ENCODE measurements at places on chromosomes 2 and 18. TPM values are rescaled to one million over a fixed set of nuclear protein-coding genes. Genes with fewer than 3 reads are reported as not detected.

Gene FSHR
- not detected for total RNA-seq

DNA sequence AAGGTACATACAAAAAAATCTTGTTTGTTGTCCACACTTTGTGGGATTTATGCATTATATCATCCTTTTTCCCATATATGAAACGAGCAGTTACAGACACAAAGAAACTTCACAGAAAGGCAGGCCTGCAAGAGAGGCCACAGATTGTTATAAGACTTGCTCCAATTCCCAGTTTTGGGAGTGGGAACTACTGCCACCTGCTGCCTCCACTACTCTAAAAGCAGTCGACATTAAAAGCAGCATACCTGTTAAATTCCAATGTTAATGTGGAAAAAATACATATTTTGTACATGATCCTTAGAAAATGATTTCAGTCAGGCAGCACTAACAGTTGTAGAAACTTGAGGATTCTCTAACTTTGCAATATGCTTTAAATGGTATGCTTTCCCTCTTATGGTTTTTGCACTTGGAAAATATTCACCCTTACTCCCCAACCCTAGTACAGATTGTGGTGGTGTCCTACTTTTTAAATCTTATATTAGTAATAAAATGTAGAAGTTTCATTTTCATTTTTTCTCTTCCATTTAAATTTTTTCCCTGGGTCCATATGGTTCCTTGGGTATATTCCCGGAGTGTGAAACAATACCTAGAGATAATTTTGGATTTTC is 37.9 kb downstream of the SLC38A11 start:
- DNase-seq: no peak

Gene KYNU
- total RNA-seq: not detected

DNA sequence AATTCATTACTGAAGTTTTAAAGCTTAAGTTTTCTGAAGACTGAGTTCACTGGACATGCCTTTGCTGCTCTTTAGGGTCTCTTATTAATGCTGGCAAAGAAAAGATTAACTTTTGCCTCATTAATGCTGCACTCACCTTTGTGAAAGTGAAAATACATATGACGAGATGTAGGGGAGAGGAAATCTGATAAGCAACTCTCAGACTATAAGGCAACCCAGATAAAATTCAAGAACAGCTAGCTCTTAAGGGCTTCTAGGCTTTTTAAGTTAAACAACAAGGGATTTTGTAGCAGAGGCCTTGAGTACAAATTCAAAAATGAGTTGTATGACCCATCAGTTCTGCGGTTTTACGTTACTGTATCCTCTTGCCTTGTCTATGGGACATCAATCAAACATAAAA is 143.7 kb downstream of the USP34 start:
- no peak for DNase-seq

DNA sequence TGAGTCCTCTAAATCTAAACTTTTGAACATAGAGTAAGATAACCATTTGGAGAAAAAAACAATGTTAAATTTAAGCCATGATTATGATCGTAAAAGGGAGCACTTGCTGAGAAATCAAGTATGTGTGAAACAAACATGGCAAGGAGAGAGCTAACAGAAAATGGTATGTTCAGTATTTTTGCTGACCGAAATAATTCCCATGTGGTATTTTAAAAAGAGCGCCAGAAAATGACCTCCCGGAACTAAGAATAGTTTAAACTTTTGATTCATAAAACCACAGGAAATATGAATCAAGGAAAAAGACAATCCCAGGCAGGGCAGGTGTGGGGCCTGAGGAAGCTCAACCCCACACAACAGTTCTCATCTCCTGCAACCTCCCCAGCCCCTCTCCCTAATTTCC is 74.2 kb downstream of the DOCK10 start:
- no peak for DNase-seq

- DNase-seq: no peak
These were observed 530.2 kb upstream of the ZEB2 start for GRCh38 chr2:145050134-145050533.

DNA sequence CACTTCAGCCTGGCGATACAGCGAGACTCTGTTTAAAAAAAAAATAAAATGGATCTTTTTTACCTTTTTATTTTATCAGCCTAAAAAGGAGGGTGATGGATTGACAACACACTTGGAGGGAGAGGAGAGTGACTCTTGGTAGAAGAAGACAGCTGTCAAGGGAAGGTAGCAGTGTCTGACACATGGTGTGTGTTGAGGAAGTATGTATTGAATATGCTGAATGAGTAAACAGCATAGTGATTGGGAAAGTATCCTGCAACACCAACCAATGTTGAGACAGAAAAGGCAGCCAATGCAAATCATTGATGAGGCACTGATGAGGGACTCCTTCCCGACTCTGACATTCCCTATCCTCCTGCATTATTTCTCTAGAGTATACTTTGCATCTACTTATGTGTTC is 306.4 kb downstream of the LPIN1 start:
- DNase-seq: no peak

DNA sequence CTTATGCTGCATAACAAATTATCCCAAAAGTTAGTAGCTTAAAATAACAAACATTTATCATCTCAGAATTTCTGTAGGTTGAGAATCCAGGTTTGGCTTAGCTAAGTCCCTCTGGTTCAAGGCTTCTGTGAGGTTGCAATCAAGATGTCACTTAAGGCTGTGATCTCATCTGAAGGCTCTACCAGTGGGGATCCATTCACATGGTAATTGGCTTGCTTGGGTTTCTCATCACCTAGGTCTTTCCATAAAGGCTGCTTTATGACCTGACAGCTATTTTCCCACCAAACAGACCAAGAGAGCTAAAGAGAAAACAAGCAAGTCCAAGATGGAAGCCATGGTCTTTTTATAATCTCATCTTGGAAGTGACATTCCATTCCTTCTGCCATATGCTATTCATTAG is 137.3 kb downstream of the DTNA start:
- DNase-seq: no peak

GRCh38 chr18:5510135-5510846 is 33.5 kb downstream of the EPB41L3 start:
- no peak for DNase-seq

Gene TMEM17
- total RNA-seq: 4.7 TPM

DNA sequence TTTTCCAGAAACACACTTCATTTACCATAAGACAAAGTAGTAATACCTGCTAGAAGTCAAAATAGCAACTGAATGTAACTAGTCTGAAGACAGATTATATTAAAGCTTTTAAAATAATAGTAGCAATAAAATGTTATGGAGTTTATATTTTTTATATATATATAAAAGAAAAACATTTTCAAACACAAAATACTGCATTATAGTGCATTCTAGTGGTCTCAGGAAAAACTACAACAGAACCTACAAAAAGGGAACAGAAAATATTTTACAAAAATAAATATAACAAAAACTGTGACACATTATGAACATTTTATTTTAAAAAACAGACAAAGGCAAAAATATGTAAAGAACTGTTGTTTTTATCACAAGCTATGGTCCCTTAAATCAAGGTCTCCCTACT is 48.0 kb downstream of the STRN start:
- no peak for DNase-seq
